ENCODE measurements at places on chromosomes 1 and 21. TPM values are rescaled to one million over a fixed set of nuclear protein-coding genes. Genes with fewer than 3 reads are reported as not detected.

The IL22RA1 gene
- 2.4 TPM for polyA plus RNA-seq

DNA sequence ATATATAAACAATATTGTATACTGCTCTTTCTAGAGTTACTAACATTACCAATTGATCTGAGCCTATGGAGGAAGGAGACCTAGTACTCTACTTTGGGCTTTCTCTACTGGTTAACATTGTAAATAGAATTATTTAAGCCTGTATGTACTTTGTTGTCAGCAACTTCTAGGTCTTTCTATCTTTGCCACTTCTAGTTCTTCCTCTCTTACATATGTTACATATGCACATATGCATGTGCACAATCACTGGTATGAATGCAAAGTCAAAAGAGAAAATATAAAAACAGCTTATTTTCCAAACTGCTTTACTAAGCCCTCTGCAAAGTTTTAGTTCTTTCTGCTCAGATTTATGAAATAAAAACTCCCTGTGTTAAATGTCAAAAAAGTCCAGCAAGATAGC, 84.3 kb downstream of the PTPRC start:
- DNase-seq: no peak

DNA sequence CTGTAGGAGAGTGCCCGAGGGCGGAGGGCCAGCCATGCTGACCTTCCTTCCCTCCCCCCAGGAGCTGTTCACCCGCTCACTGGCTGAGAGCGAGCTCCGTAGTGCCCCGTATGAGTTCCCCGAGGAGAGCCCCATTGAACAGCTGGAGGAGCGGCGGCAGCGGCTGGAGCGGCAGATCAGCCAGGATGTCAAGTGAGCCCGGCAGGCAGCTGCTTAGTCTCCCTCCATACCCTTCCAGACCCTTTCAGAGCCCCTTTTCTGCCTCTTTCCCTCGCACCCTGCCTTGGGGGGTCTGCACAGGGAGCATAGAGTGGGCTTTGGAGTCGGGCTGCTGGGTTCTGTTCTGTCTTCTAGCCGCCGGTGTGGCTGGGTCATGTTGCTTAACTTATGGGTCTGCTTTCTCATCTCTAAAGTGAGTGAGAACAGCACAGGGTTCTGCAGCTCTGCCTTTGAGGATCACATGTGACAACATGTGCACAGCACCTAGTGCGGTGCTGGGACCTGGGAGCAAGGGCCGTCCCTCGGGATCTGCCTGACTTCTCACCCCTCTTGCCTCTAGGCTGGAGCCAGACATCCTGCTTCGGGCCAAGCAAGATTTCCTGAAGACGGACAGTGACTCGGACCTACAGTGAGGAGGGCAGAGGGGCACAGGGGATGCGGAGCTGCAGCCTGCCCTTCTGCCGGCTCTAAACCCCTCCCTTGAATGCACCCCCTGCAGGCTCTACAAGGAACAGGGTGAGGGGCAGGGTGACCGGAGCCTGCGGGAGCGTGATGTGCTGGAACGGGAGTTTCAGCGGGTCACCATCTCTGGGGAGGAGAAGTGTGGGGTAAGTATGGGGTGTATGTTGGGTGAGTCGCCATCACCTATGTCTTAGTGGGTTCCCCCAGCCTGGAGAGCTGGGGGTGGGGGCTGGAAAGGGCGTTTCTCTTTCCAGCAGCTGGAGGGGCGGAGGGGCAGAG, 6.2 kb downstream of the AMPD2 start:
- DNase-seq: no peak

DNA sequence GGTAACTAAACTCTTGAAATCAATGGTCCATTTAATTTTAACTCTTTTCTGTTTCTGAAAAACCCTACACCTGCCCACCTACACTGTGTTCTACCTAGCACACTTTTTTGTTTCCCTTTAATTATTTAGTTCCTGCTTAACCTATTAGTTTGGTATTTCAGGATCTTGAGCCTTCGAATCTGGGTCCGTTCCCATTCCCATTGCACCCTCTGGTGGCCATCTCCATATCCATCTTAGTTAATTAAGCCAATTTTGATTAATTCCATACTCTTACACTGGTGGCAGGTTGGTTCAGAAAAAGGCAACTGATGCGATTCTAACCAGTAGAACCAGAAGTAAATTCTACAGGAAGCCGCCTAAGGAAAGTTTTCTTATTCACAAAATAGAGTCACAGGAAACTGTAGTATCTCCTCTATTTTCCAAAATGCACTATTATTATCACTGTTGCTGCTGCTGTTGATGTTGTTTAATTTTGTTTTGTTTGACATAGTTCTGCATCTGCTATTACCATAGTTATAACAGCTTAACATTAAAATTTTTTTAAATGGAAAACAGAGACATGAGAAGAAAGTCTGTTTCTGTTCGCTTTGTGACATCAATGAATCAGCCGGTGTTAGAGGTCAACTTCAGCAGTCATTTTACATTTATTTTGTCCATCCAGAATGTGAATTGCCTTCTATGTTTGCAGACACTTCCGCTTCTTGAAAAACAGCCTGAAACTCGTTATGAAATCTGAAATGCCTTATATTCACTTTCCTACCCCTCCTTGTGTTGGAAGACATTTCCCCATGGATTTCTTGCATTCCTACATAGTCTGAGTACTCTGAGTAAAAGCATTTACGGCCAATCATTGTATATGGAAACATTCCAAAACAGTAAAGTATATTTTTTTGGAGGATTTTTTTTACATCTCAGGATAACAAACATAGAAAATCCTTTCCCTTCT, 115.5 kb upstream of the NCAM2 start:
- no peak for DNase-seq

- no peak for DNase-seq
These were observed 16.6 kb upstream of the STRIP1 start for GRCh38 chr1:110017792-110018191.

DNA sequence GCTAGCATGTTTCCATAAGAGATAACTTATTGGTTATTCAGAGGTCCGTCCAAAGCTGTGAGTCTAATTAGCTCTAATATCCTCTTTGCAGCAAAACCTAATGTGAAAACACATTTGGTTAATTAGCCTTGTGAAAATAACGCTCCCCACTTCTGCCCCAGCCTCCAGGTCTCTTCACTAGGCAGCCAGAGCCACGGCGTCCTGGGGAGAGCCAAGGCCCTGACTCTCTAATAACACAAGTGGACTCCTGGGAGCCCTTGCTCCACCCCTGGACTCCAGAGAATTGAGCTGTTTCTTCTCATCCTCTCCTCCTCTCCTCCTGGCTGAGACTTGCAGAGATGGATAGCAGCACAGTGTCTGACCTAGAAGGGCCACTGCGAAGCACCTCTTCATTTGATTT, 78.8 kb downstream of the CCDC185 start:
- no peak for DNase-seq

All from aorta (tissue), 5 donors.